ENCODE measurements at places on chromosomes 4 and X.

DNA sequence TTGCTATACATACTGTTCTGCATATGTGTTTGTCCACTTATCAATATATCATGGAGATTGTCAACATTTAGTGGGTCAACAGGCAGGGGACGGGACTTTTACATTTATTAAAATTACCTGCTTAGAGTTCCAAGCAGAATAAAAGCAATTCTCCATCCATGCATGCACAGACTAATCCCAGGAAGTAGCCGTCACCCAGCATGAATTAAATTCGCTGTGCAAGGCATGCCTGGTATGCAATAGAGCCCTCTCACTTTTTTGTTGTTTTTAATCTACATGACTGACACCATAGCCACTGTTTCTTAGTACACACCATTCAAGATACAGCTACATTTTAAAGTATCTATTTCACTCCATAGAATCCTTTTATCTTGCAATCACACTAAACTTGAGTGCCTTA is 108.9 kb downstream of the USP46 start:
- DNase-seq = no peak

DNA sequence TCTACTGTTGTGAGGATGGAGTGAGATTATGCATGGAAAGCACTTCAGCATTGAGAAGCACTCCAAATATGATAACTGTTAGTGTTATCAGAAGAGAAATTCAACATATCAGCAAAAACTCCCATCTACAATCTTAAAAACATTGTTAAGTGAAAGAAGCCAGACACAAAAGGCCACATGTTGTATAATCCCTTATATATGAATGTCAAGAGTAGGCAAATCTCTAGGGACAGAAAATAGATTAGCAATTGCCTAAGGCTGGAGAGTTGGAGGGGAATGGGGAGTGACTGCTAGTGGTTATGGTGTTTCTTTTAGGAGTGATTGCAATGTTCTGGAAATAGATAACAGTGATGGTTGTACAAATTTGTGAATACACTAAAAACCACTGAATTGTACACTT is 122.5 kb upstream of the LNX1 start:
- no peak for DNase-seq

GRCh38 chr4:131459430-131460101 is 1689.5 kb upstream of the PCDH10 start:
- DNase-seq = no peak

GRCh38 chr4:84279678-84280077 is 219.4 kb downstream of the NKX6-1 start:
- DNase-seq = no peak

DNA sequence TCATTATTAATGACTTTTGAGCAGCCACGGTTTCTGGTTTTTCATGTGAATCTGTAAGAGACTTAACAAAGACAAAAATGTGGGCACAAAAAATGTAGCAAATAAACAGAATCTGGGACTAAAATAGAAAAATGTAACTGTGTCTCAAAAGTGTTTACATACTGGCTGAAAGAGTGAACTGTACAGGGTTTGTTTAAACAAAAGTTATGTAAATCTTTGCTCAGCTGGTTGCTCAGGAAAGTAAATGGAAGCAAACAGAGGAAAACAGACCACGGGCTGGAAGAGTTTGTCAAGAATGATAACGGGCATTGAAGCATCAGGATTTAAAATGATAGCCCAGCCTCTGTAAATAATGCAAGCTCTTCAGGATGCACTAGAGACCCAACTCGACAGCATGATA is 921.8 kb upstream of the FTHL17 start:
- no peak for DNase-seq

GRCh38 chr4:169582203-169582602 is 30.2 kb downstream of the NEK1 start:
- no peak for DNase-seq

- DNase-seq = no peak
These were observed 368.8 kb downstream of the GASK1B start for GRCh38 chr4:157803845-157804521.

GRCh38 chr4:48296365-48296764 is 26.7 kb upstream of the TEC start:
- peak; percentile 2 for DNase-seq

GRCh38 chrX:2243913-2244460 is 256.8 kb downstream of the DHRSX start:
- no peak for DNase-seq

DNA sequence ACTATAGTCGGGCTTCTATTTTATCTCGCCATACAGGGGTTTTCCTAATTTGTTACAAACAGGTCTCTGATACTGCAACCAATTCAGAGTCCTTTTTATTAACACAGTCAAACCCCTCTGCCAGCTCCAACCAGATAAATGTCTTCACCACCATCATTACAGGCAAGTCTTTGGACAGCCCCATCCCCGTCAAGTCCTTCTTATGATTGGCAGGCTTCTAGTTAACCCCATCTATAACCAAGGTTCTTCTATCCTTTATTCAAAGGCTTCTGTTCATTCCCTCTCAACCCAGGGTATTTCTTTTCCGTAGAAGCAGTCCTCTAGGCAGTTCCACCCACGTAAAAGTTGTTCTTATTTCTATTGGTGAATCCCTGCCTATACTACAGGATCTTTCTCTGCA is 29.9 kb upstream of the FOXR2 start:
- no peak for DNase-seq

DNA sequence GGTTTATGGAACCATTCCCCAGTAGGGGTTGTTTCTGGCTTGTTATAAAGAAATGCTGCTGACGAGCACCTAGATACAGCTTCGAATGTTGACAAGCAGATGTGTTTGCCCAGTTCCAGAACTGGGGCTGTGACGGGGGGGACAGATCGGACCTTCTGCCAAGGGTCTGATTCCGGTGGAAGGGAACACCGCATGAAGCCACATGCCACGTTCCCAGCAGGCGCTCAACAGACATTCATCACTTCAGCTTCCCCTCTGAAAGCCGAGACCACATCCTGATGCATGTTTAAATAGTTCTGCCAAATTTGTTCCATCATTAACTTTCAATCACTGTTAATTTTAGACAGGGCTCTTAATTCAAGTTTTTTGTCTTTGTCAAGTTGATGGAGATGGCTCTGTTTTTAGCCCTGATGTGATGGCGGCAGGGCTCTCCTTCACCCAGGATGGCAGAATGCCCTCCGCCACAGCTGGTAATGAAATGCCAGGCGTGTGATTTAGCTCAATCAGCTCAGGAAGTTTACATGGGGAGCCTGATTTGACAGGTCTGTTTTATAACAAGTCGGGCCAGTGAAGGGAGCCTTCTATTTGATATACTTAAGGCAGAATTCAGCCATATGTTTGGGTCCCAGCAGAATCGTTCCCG is 57.4 kb downstream of the PSAPL1 start:
- no peak for DNase-seq

DNA sequence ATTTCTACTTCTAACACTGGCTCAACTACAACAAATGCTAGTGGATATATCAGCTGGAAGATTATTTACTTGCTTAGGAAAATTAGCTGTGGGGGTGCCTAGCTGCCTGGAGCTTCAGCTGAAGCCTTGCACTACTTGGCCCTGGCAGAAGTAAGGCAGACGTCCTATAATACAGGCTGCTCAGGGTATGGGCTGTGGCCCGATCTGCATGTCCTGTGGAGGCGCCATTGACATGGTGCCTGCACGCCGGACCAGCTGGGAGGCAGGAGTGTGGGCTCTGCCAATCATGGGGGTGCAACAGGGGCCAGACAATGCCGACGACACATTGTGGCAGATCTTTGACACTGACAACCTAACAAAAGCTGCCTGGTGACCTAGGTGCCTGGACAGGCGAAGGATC is 31.6 kb upstream of the UCP1 start:
- DNase-seq = no peak

- DNase-seq = no peak
These were observed 637.6 kb upstream of the EPHA5 start for GRCh38 chr4:66307641-66308438.

DNA sequence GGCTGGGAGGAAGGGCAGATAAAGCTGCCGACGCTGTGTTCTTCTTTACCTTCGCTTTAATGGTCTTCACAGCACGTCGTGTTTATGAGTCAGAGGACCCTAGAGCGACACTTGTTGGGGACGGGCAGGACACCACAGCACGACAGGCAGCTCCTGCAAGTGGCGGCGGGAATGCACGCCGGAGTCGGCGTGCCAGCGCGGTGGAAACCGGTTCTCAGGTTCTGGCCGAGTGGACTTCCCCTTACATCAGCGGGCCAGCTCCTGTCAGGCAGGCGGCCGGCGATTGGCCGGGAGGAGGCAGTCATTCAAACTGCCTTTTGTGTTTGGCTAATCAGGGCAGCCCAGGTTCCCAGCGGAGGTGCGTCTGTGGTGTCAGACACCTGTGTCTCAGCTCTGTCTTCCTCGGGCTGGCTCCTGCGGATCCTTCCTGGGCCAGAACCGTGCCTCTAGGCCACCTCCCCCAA is 150.9 kb downstream of the SHROOM3 start:
- DNase-seq = no peak

DNA sequence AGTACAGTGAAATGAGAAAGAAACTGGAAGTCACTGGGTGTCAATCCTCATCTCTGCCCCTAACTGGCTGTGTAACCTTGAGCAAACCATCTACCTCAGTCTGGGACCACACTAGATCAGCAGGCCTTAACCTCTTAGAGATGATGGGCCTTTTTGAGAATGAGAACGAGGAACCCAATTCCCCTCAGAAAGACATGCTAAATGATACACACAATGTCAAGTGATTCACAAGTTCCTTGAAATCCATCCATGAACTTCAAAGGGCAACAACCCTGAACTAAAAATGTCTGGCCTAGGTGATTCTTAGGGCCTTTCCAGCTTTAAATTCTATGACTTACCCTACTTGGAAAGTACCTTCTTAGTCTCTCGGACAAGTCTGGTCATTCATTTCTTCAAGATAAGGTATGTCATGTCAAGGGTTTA is 47.4 kb downstream of the ACSL4 start:
- peak; percentile 1 for DNase-seq

GRCh38 chr4:26317766-26318165 is 3.0 kb upstream of the RBPJ start:
- DNase-seq = no peak

- no peak for DNase-seq
These were observed 138.9 kb downstream of the NPNT start for GRCh38 chr4:106034220-106034619.

DNA sequence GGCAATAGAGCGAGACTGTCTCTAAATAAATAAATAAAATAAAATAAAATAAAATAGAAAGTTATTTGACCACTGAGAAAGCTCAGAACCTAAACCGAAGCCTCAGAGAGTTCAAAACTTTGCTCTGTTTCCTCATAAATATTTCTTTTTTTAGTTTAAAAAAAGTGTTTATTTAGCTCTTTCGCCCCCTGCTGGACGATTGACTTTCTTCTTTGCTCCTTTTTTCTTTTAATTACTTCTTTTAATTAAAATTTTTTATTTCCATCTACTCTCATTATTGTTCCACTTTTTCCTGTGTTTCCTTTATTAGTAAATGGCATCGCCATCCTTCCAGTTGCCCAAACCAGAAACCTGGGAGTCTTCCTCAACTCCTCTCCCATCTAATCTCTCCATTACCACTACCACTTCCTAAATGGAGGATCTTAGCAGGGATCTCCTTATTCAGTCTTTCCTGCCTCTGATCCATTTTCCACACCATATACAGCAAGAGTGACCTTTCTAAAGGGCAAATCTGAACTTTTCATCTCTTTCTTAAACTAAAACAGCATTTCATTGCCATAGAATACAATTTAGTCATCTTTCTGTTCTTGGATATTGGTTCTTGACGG is 728 bp upstream of the IL13RA2 start:
- no peak for DNase-seq

- no peak for DNase-seq
These were observed 5.1 kb upstream of the FAM184B start for GRCh38 chr4:17786567-17786966.

DNA sequence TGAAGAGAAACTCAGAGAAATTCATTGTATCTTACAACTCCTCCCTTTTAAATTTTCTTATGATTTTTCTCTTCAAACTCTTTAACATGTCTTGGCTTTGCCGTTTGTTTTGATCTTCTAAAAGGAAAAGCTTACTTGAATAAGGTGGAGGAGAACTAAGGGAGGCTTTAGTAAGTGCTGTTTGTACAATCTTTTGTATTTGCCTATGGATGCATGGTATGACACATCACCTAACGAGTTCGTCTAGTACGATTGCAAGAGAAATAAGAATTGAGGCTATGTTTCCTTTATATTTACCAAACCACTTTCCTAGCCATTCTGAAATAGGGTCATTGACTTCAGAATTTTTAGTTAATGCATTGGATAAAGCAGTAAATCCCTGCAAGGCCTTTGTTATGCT is 8.4 kb upstream of the BST1 start:
- no peak for DNase-seq

DNA sequence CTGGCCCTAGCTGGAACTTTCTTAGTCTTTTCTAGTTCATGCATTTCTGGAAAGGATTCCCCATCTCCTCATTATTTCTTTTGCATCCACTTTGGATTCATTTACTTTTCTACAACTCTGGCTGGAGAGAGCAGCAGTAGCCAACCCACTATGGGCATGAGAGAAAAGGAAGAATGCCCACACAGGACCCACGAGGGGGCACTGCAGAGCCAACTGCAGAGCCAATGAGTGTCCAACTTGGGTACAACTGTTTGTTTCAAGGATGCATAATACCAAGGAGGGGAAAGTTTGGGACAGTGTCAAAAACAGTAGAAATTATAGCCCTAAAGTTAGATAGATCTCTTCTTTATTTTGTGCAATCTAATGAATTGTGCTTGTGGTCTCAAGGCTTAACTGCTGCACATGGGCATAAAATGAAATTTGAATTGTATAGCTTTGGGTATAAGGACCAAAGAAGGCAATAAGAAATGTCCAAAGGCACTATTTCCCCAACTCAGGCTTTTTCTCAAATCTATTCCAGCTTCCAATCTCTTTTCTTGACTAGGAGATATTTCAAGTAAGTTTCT is 230.6 kb downstream of the NSUN7 start:
- no peak for DNase-seq

- DNase-seq = no peak
These were observed 44.1 kb upstream of the TLL1 start for GRCh38 chr4:165828928-165829327.

DNA sequence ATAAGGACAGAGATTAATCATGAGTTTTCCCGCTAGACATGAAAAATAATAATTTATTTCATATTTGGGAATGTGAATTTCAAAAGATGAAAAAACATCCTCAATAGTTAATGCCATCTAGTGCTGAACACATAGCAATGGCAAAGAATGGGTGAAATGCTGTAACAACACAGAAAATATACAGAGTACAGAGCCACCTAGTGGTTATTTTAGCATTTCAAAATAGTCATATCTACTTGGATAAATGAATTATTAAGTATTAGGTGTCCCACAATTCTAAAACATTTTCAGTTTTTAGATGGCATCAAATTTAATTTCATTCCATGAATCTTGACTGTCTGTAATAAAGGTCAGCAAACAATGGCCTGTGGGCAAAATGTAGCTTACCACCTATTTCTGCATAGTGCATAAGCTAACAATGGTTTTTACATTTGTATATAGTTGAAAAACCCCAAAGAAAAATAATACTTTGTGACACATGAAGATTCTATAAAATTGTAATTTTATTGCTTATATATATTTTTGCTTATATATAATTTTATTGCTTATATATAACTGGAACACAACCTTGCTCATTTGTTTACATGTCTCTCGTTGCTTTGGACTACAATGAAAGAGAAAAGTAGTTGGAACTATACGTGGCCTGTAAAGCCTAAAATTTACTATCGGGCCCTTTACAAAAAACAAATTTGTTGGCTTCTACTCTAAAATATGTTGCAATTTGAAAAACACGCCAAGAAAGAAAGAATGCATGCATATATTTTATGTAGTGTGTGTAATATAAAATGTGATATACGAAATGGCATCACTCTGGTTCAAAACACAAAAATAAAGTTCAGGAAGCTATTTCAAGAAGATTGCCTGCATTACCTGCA is 99.1 kb upstream of the FAM47C start:
- no peak for DNase-seq

- no peak for DNase-seq
These were observed 72.0 kb upstream of the MAGEB16 start for GRCh38 chrX:35726176-35726575.

All from CD4-positive, alpha-beta T cell treated with Interleukin-15 for 4 hours (primary cell).